Camera-type eye (tissue), 1 donor: ENCODE measurements at places on chromosomes 2 and 18. TPM values are rescaled to one million over a fixed set of nuclear protein-coding genes. Genes with fewer than 3 reads are reported as not detected.

SF3B6 gene
- total RNA-seq, result 90.4 TPM

BIRC6 gene
- 306 TPM for total RNA-seq

STAMBP gene
- 40.7 TPM for total RNA-seq

EN1 gene
- total RNA-seq, result 0.16 TPM

C2orf80 gene
- total RNA-seq, result not detected

ACMSD gene
- total RNA-seq, result not detected

TCF4 gene
- total RNA-seq, result 441 TPM

ANKRD44 gene
- 42.0 TPM for total RNA-seq

C2orf69 gene
- 19.6 TPM for total RNA-seq
